C1 segment of cervical spinal cord (tissue), 14 donors: ENCODE measurements at places on chromosomes 11 and 22.
A peak's percentile ranks its signal among the peaks of the same experiment; 100 is the strongest.

DNA sequence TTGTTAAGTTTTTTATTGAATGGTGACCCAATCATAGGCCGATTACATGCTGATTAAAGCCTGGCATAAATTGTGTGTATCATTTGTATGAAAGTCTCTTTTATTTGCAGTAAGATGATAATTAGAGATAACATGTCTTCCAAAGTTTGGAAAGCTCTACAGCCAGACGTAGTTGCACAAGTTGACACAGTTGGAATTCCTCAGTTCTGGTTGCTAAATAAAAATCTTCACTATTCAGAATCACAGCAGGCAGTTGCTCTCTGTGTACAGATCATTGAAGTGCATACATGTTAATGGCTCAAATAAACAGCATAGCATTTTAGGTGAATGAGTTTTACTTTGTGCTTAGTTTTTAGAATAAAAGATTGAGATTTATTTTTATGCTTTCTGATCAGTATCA lies 69.5 kb downstream of the ARHGAP42 start:
- DNase-seq: no peak

DNA sequence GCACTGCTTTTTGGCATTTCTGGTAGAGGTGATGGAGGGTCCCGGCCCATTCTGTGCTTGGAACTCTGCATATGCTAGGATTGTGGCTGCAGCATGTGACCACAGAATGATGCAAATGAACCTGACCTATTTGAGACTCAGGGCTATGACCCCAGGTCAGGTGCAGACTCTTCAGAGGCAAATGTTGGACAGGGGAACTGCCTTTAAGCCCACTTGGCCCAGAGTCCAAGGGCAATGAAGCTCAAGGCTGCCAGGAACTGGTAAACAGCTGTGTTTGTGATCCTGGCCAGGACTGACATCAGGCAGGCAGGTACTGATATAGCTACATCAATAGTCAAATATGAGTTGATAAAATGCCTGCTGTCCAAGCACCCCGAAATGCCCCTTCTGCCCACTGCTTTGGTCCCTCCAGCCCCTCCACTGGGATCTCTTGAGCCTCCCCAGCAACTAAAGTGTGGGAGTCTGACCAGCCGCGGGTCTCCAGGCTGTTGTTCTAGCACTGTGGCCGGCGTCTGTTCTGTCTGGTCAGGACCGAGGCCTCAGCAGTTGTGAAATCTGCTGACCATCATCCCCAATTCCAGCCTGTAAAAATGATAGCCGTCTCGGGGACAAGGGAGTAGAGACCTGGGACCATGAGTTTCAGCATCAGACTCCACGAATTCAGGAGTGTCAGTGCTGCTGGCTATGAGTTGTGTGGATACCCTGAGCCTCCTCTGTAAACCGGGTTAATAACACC lies 82.4 kb upstream of the EIF3D start:
- no peak for DNase-seq

DNA sequence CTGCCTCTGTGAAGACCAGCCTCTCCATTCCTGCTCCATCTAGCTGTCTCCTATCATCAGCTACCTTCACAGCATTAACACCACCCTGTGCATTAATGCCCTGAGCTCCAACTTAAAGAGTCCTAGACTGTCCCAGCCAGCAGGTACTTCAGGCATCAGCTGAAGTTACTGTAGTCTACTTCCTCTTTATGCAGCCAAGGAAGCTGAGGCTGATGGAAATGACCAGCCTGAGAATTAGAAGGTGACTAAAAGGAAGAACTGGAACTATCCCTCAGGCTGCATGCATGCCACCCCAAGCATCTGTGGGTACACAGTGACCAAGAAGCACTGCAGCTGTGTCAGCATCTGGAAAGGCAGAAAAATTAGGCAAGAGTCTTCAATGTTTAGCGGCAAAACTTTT lies 28.2 kb downstream of the MS4A10 start:
- no peak for DNase-seq

DNA sequence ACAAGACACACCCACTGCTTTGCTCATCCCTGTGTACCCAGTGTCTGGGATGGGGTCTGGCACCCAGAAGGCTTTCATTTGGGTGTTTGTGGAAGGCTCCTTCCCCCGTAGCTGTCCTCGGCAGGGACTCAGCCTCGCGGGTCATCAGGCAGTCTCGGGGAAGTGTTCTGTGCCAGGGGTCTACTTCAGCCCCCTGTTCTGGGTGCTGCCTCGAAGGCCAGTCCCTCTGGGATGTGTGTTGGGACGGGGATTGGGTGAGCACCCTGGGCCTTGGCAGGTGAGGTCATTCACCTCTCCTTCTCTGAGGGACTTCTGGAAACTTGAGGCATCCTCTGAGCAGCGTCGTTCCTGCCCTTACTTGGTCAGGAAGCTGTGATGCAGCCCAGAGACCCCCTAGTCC lies 65.5 kb downstream of the RPUSD4 start:
- DNase-seq: no peak

DNA sequence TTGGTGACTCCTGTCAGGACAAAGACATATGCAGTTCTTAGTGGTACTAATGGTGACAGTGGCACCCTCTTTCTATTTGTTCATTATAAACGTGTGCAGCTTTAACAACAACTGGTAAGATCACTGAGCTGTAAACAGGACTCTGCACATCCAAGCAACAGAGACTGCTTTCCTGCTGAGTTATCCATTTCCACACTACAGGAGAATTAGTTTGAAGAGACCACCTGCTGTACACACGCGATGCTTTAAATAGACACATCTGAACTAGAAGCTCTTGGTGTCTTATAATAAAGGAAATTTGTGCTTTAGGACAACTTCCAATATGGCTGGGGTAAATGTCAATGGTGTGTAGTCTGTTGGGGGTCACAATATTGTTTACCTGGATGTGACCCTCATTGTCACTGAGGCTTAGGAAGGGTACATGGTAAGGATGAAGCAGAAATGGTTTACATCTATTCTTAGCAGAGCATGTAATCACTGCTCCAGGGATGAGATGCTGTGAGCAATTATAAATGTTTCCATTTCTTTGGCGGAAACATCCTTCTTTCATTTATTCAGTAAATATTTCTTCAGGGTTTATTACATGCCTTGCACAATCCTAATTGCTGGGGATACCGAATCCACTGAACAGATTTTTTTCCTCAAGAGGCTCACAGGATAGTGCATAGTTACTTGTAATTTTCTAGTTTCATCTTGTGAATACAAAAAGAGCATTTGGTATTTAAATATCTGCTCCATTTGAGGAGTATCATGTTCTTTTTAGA lies 354.0 kb upstream of the CCDC90B start:
- no peak for DNase-seq

DNA sequence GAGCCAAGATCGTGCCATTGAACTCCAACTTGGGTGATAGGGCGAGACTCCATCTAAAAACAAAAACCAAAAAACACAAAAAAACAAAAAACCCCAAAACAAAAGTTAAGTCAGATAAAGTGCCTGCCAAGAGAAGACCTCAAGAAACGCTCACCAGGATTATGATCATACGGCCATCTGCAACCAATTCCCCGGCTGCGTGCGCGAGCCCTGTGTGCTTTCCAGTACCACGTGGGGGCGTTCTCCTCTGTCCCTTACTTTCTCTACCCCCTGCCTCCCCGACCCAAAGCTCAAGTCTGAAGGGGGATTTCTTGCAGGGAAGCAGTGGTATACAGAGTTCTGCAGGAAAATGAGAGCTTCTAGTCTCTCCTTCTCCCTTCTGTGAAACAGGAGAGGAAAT lies 10.5 kb upstream of the RPS19BP1 start:
- no peak for DNase-seq

DNA sequence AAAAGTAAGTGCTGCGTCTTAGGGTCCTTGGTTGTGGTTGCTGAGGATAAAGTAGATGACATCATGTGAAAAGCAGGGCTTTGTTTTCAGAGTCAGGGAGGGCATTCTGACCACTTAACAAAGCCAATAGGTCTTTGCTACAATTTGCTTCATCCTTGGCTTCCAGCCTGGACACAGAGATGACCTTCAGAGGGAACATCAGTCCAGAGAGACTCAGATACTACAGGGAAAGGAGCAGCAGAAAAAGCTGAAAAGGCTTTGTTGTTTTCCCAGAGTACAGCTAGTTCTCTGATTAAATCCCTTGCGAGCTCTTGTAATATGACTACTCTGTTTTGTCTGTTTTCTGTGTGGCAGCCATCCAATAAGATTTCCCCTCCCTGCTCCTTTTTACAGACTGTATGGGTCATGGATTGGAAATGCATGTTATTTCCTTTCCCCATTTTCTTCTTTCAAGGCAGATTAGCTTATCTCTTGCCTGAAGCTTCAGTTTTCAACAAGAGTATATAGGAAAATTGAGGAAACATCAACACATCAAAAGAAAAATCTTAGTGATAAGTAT lies 31.9 kb downstream of the ATG13 start:
- no peak for DNase-seq

GRCh38 chr11:2207212-2207611 lies 35.6 kb upstream of the TH start:
- DNase-seq: no peak

DNA sequence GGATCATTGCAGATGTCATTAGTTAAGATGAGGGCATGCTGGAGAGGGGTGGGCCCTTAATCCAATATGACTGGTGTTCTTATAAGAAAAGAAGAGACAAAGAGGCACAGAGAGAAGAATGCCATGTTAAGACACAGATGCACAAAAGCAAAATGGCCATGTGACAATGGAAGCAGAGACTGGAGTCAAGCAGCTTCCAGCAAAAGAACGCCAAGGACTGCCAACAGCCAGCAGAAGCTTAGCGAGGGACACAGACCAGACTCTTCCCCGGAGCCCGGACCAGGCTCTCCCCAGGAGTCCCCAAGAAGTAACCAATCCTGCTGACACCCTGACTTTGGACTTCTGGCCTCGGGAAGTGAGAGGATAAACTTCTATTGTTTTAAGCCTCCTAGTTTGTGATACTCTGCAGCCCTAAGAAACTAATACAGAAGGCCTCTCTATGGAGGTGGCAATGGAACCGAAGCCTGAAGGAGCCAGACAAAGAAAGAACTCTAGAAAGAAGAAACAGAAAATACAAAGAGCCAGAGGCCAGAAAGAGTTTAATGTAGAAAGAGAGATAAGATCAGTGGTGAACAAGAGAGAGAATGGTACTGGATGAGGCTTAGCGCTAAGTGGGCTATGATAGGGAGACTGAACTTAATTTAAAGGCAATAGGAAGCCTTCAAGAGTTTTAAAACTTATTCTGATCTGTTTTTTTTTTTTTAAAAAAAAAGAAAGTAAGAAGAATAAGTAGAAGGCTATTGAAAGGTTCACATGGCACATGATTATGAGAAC lies 27.7 kb downstream of the PRCP start:
- DNase-seq: peak; percentile 13
